ENCODE measurements at places on chromosomes 4 and X.

- no peak for DNase-seq
Measured at GRCh38 chrX:150203248-150203645, 159.9 kb upstream of the MAMLD1 start.

- DNase-seq = no peak
Measured at GRCh38 chr4:138078751-138079520, 163.2 kb downstream of the SLC7A11 start.

GRCh38 chrX:134664202-134664601, 5.9 kb upstream of the PLAC1 start:
- DNase-seq = no peak

DNA sequence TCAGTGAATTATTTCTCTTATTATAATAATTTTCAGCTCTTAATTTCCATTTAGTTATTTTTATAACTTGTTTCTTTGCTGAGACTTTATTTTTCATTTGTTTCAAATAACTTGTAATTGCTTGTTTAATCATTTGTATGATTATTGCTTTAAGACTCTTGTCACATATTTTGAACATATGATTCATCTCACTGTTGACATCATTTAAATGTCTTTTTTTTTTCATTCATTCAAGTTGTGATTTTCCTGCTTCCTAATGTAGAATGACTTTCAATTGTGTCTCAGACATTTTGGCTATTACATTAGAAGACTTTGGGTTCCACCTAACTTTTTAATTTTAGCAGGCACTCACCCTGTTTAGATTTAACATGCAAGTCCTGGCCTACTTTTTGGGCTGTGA, 234.8 kb upstream of the DIPK2B start:
- no peak for DNase-seq

- DNase-seq = no peak
Measured at GRCh38 chr4:153763404-153763803, 3.6 kb upstream of the RNF175 start.

- no peak for DNase-seq
Measured at GRCh38 chr4:148986951-148987350, 544.7 kb upstream of the NR3C2 start.

DNA sequence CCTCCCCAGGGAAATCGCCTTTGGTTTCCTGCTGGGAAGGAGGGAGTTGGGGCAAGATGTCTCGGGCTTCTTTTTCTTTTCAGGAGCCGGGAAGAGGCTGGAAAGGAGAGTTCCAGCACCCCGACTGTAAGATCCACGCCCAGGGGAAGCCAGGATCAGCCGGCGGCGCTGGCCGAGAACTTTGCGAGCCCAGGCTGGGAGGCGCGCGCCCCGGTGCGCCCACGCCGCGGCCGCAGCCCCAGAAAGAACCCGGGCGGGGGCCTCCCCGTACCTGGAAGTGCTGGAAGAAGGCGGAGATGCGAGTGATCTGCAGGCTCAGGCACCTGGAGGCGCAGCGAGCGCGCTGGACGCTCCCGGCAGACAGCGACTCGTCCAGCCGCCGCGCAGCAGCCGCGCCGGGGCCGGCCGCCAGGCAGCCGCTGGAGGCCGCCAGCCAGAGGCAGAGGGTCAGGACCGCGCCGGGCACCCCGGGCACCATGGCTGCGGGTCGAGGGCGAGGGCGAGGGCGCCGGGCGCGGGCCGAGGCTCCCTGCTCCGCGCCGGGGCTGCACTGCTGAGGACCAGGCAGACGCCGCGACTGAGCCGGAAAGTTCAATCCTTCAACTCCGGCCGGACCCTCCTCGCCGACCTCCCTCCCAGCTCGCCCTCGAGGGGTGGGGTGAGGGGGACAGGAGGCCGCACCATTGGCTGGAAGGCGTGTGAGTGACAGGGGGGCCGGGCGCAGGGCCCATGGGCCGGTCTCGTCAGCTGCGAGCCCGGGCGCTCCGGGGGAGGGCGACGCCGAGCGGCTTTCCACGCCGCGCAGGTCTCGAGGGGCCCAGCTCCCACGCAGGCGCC, at the start of gene ANOS1:
Gene ANOS1, minus strand, starts transcription at position 579 of the 837 bp plus-strand sequence. Its CDS starts 101 bp downstream, at position 478.
- no peak for DNase-seq
